Esophagus muscularis mucosa (tissue), 4 donors: ENCODE measurements at places on chromosomes 3 and 15. TPM values are rescaled to one million over a fixed set of nuclear protein-coding genes. Genes with fewer than 3 reads are reported as not detected.

Gene GPR156
- total RNA-seq, result 0.33 TPM

Gene KBTBD8
- 2.4 TPM for total RNA-seq

DNA sequence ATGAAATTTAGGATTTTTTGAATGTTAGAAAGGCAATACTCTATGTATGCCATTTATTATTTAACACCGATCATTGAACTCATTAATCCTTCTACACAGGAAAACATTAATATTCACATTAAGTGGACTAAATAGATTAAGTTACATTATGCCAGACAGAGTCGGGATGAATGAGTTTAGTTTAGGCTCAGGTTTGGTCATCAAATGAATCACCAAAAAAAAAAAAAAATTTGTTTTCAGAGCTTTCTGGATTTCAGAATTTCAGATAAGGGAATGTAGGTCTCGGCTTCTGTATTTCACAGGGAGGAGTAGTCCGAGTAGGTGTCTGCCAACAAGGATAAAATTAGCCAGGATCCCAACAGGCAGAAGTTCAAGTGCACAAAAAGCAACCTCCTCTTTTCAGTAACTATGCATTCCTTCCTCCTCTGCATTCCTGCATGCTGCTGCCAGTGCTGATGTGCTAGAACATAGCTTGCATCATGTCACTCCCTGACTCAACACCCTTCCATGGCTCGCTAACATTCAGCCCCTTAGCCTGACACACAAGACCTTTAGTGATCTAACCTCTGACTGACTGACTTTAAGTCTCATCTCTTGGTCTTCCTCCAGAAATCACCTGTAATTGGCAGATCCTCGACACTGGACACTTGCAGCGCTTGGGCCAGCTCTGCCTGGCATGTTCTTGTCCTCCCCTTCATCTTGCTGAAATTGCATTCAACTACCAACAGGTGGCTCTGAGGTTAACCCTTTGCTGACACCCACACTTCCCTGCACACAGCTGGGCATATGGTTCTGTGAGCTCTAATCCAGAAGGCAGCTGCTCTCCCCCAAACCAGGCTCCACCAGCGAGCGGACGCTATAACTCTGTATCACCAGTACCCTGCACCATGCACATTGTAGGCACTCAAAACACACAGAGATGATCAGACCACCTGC is 145.4 kb upstream of the PROK2 start:
- DNase-seq, result no peak
- H3K4me1 ChIP-seq, result peaks cover 7% of the 10 kb centered on the region
- H3K4me3 ChIP-seq, result no peak overlapping the region
- no peaks in the 10 kb centered on the region for H3K36me3 ChIP-seq
- no peak overlapping the region for H3K27ac ChIP-seq

- H3K4me3 ChIP-seq, result no peak overlapping the region
- no peaks in the 10 kb centered on the region for H3K27me3 ChIP-seq
- H3K4me1 ChIP-seq, result no peaks in the 10 kb centered on the region
- DNase-seq, result no peak
- no peak overlapping the region for H3K27ac ChIP-seq
- H3K36me3 ChIP-seq, result no peaks in the 10 kb centered on the region
Measured at GRCh38 chr3:61483997-61484396, 77.4 kb upstream of the PTPRG start.

DNA sequence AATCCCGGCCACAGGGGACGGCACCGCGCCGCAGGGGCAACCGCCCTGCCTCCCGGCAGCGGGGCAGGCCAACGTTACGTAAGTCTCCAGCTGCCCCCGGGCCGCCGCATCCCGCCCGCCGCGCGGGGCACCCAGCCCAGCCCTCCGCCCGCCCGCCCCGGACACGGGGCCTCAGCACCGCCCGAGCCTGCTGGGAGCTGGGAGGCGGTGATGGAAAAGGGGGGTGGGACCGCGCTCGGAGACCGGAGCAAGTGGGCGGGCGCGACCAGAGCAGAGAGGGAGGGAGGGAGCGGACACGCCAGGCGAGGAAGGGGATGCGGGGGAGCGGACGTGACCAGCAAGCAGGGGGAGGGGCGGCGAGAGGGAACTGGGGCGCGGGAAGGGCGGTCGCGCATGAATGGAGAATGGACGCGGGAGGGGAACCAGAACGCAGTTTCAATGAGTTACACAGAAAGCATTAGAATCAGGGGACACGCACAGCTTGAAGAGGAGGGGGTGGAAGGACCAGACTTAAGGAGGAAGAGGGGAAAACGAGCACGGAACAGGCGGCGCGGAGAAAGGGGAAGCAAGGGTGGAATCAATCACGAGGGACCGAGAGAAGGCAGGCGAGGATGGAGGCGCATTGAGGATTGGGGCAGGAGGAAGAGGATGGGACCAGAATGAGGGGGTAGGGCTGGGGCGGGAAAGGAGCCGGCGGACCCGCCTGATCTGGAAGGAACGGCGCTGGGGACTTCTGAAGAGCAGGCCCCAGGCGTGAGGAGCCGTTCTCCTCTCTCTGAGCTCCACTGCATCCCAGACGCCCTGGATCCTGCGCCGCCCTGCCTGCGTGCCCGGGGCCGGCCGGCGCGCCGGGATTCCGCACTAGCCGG is 559 bp downstream of the PKM start:
- H3K4me3 ChIP-seq, result peak overlapping the region; percentile 69
- peaks cover 48% of the 10 kb centered on the region for H3K4me1 ChIP-seq
- H3K36me3 ChIP-seq, result no peaks in the 10 kb centered on the region
- peak; percentile 95 for DNase-seq
- peak overlapping the region; percentile 95 for H3K27ac ChIP-seq

DNA sequence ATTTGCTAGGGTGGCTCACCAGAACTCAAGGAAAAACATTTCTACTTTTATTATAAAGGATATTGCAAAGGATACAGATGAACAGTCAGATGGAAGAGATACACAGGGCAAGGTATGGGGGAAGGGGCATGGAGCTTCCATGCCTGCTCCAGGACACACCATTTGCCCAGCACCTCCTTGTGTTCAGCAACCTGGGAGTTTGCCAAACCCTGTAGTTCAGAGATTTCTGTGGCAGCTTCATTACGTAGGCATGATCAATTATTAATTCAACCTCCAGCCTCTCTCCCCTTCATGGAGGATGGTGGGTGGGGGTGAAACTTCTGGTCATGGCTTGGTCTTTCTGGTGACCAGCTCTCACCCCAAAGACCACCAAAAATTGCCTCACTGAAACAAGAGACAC is 353.9 kb upstream of the THBS1 start:
- peaks cover 24% of the 10 kb centered on the region for H3K4me1 ChIP-seq
- no peaks in the 10 kb centered on the region for H3K27me3 ChIP-seq
- H3K36me3 ChIP-seq, result no peaks in the 10 kb centered on the region
- no peak overlapping the region for H3K27ac ChIP-seq
